Kidney (tissue), 22 donors: ENCODE measurements at places on chromosomes 1 and 21.
A peak's percentile ranks its signal among the peaks of the same experiment; 100 is the strongest.

DNA sequence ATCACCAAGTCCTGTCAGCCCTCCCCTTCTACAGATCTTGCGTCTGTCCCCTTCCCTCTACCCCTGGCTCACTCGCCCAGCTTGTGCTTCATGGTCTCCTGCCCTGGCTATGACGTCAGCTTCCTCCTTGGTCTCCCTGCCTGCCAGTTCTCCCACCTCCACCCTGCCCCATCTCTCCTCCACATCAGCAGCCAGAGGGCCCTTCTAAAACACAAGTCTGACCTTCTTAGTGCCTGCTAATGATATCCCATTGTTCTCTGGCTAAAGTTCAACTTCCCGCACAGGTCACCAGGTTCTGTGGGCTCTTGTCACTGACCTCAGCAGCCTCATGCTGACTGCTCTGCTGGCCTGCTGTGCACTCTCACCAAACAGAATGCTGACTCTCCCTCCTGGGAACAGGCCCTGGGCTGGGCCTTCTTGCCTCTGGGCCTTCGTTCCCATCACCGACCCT is 24.7 kb upstream of the MYCL start:
- no peak for DNase-seq
- no peaks in the 10 kb centered on the region for H3K27me3 ChIP-seq
- H3K36me3 ChIP-seq, result no peaks in the 10 kb centered on the region
- peaks cover 11% of the 10 kb centered on the region for H3K4me1 ChIP-seq

- peak overlapping the region; percentile 83 for H3K27ac ChIP-seq
- DNase-seq, result no peak
- no peak overlapping the region for H3K4me3 ChIP-seq
- H3K27me3 ChIP-seq, result no peaks in the 10 kb centered on the region
Observed at GRCh38 chr1:94971491-94971924, 44.6 kb upstream of the CNN3 start.

DNA sequence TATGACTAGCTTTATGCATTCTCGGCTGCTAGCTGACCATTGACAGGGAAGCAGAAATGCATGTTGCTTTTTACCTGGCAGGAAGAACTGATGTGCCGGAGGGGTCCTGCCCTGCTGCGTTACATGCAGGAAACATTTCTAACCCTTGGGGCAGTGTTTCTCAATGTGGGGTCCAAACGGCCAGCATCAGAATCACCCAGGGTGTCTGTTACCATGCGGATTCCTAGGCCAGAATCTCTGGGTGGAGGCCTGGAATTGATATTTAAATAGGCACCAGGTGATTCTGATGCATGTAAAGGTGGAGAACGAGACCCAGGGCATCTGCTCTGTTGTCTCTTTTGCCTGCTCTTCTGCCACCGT is 182.7 kb downstream of the PCP4 start:
- H3K36me3 ChIP-seq, result no peaks in the 10 kb centered on the region
- no peak overlapping the region for H3K27ac ChIP-seq
- H3K27me3 ChIP-seq, result no peaks in the 10 kb centered on the region
- peaks cover 2% of the 10 kb centered on the region for H3K4me1 ChIP-seq
- no peak overlapping the region for H3K4me3 ChIP-seq
- no peak for DNase-seq

DNA sequence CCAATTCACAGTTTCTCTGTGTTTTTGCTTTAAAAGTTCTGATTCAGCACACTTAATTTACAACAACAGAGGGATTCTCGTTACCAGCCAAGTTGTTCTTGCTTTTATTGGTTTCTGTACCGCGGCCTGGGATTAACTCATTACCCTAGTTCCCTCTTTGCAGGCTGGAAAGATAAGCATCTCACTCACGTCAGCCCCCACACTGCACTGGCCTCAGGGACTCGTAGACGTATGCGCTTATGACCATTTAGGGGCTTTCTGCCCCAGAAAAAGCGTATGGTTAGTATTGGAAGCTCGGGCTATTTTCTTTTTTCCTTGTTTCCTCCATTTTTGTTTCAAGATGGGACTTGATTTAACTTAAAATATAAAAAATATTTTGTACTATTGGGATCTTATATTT is 76.0 kb downstream of the POFUT2 start:
- no peak overlapping the region for H3K4me3 ChIP-seq
- H3K27ac ChIP-seq, result no peak overlapping the region
- H3K27me3 ChIP-seq, result no peaks in the 10 kb centered on the region
- H3K4me1 ChIP-seq, result no peaks in the 10 kb centered on the region
- peaks cover 2% of the 10 kb centered on the region for H3K36me3 ChIP-seq
- DNase-seq, result no peak

- H3K4me3 ChIP-seq, result no peak overlapping the region
- no peaks in the 10 kb centered on the region for H3K36me3 ChIP-seq
- no peak for DNase-seq
Observed at GRCh38 chr1:56322211-56322610, 257.2 kb downstream of the PLPP3 start.

DNA sequence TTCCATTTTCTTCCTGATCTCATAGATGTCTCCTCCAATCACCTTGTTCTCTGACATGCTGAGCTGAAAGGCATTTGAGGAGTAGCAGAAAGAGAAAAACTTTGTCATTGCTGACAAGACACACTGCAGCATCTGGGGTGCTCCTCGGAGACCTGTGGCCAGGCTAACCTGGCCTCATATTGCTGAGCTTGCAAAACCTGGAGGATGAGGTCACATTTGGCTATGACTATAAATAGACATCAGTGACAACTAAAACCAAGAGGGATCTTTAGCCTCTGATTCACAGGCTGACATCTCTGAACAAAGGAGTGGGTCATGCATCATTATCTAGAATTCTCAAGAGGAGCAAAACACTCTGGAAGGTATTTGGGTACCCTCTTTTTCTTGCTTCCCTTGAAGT is 83.7 kb downstream of the PROX1 start:
- no peaks in the 10 kb centered on the region for H3K4me1 ChIP-seq
- DNase-seq, result no peak
- no peak overlapping the region for H3K27ac ChIP-seq

DNA sequence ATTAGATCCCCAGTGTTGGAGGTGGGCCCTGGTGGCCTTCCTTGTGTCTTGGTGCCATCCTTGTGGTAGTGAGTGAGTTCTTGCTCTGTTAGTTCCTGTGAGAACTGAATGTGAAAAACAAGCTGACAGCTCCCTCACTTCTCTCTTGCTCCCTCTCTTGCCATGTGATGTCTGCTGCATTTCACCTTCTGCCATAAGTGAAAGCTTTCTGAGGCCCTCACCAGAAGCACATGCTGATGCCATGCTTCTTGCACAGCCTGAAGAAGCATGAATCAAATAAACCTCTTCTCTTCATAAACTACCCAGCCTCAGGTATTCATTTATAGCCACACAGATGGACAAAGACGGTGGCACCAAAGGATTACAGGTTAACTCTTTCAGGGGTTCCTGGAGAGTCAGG is 166.1 kb upstream of the ETV3 start:
- no peak overlapping the region for H3K4me3 ChIP-seq
- no peak overlapping the region for H3K27ac ChIP-seq
- no peaks in the 10 kb centered on the region for H3K4me1 ChIP-seq

DNA sequence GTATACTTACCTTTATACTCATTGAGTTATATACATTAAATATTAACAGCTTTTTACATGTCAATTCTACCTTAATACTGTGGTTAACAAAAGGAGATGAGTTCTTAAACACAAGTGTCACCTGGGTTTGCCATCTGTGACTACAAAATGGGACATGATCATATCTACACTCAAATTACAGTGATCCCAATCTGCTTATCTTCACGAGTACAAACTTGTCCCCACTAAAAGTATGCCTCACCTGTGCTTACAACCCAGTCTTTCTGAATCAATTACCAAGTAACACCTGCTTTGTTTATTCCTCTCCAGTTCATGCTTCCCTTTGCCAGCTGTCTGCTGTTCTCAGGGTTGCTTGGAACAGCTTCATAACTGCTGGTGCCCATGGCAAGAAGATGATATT is 8.8 kb downstream of the CD1E start:
- H3K36me3 ChIP-seq, result no peaks in the 10 kb centered on the region
- no peak overlapping the region for H3K27ac ChIP-seq
- no peaks in the 10 kb centered on the region for H3K4me1 ChIP-seq
- no peak overlapping the region for H3K4me3 ChIP-seq
- DNase-seq, result no peak
- H3K27me3 ChIP-seq, result no peaks in the 10 kb centered on the region

DNA sequence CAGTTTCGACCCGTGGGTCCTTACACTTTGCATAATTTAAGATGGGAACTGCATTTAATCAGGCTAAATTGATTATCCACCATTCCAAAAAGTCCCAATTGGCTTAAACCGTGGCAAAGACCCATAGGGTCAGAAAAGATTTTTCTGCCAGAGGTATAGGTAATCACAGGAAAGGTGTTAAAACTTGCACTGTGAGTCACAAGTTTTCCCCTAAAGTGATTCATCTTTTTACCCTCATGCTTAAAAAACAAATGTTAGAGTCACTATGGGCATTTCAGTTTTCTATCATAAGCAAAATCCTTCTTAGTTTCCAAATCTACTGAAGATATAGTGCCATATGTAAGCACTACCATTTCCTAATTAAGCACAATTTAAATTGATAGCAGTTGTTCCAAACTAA is 1079.8 kb downstream of the ADGRL2 start:
- no peaks in the 10 kb centered on the region for H3K27me3 ChIP-seq
- H3K4me3 ChIP-seq, result no peak overlapping the region
- H3K4me1 ChIP-seq, result no peaks in the 10 kb centered on the region
- no peaks in the 10 kb centered on the region for H3K36me3 ChIP-seq

GRCh38 chr1:10389271-10389973 is 9.4 kb upstream of the PGD start:
- no peak for DNase-seq
- peaks cover 8% of the 10 kb centered on the region for H3K4me1 ChIP-seq
- no peak overlapping the region for H3K27ac ChIP-seq
- no peaks in the 10 kb centered on the region for H3K27me3 ChIP-seq
- no peak overlapping the region for H3K4me3 ChIP-seq
- H3K36me3 ChIP-seq, result peaks cover under 1% of the 10 kb centered on the region

DNA sequence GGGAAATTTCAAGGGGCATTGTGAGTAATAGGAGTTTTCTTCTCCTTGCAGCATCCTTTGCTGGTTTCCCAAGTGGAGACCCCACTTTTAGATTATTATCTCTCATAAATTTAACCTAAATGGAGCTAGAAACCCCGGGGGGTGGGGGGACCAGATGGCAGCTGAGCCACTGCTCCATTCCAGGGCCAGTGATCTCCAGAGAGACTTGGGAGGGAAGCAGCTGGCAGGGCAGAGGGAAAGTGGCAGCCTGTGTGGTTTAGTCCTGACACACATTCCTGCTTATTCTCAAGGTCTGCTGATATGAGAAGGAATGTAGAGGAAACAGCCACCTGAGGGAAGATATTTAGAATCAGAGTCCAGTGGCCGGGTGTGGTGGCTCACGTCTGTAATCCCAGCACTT is 16.3 kb downstream of the PCP4L1 start:
- no peaks in the 10 kb centered on the region for H3K27me3 ChIP-seq
- no peak overlapping the region for H3K27ac ChIP-seq
- H3K36me3 ChIP-seq, result no peaks in the 10 kb centered on the region
- no peaks in the 10 kb centered on the region for H3K4me1 ChIP-seq
- no peak for DNase-seq

GRCh38 chr1:87426463-87427249 is 98.0 kb downstream of the LMO4 start:
- DNase-seq, result no peak
- H3K27ac ChIP-seq, result no peak overlapping the region
- H3K27me3 ChIP-seq, result no peaks in the 10 kb centered on the region
- no peaks in the 10 kb centered on the region for H3K36me3 ChIP-seq
- H3K4me1 ChIP-seq, result no peaks in the 10 kb centered on the region

GRCh38 chr1:100785470-100786052 is 66.0 kb downstream of the VCAM1 start:
- H3K27ac ChIP-seq, result no peak overlapping the region
- H3K4me1 ChIP-seq, result no peaks in the 10 kb centered on the region
- no peak overlapping the region for H3K4me3 ChIP-seq
- H3K27me3 ChIP-seq, result no peaks in the 10 kb centered on the region
- no peaks in the 10 kb centered on the region for H3K36me3 ChIP-seq
- DNase-seq, result no peak

- H3K36me3 ChIP-seq, result no peaks in the 10 kb centered on the region
- peaks cover 89% of the 10 kb centered on the region for H3K27me3 ChIP-seq
- no peak overlapping the region for H3K27ac ChIP-seq
Observed at GRCh38 chr1:156436141-156437036, 64.2 kb downstream of the MEF2D start.

DNA sequence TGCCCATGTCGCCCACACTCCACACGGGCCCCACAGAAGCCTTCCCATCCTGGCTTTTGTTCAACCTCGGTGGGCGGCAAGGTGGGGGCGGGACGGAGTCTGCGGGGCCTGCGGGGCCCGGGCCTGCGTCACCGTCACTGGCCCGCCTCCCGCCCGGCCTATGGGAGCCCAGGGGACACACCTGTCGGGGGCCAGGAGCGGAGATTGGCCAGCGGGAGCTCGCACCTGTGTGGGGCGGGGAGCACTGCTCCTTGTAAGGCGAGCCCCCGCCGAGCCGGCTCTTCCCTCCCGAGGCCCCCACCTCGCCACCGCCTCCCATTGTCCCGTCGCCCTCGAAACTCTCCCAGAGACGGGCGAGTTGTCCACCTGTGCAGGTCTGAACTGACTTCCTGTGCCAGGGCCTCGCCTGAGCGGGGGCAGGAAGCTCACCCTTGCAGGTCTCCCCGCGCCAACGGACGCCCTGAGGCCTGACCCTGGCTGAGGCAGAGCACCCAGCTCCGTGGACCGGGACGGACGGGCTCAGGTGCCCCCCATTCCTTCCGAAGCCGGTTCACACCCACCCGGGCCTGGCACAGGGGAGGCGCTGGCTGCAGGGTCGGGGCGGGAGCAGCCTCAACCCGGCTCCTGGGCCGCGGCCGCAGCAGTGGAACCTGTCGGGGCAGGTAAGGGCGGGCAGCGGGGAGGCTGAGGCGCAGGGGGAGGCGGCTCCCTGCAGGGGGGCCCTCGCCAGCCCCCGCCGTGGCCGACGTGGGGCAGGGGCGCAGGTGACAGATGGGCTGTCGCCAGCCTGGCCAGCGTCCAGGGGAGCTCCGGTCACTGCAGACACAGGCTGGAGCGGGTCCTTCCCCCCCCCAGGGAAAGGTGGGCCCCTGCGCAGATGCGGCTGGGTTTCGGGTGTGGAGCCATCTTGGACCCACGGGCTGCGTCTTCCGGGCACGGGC is 10.8 kb upstream of the TTLL10 start:
- no peaks in the 10 kb centered on the region for H3K36me3 ChIP-seq
- H3K4me3 ChIP-seq, result peak overlapping the region; percentile 49
- peak; percentile 96 for DNase-seq
- H3K27me3 ChIP-seq, result no peaks in the 10 kb centered on the region

- DNase-seq, result no peak
- no peak overlapping the region for H3K4me3 ChIP-seq
- no peak overlapping the region for H3K27ac ChIP-seq
- no peaks in the 10 kb centered on the region for H3K36me3 ChIP-seq
- H3K27me3 ChIP-seq, result no peaks in the 10 kb centered on the region
- peaks cover 13% of the 10 kb centered on the region for H3K4me1 ChIP-seq
Observed at GRCh38 chr1:58919959-58920321, 136.1 kb upstream of the JUN start.

DNA sequence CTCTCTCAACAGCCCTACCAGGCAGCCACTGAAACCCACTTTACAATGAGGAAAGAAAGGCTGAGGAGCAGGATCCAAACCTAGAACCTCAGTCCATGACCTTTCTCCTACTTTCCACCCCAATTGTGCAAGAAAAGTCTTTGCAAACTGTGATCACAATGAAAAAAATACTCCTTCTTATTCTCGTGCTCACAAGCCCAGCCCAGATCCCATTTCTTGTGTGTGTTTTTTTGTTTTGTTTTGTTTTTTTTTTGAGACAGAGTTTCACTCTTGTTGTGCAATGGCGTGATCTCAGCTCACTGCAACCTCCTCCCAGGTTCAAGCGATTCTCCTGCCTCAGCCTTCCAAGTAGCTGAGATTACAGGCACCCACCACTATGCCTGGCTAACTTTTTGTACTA is 97.7 kb downstream of the CRYAA start:
- no peaks in the 10 kb centered on the region for H3K27me3 ChIP-seq
- no peak for DNase-seq
- H3K4me3 ChIP-seq, result no peak overlapping the region
- H3K4me1 ChIP-seq, result no peaks in the 10 kb centered on the region
- no peaks in the 10 kb centered on the region for H3K36me3 ChIP-seq
